ENCODE measurements at places on chromosomes 1 and 21.

DNA sequence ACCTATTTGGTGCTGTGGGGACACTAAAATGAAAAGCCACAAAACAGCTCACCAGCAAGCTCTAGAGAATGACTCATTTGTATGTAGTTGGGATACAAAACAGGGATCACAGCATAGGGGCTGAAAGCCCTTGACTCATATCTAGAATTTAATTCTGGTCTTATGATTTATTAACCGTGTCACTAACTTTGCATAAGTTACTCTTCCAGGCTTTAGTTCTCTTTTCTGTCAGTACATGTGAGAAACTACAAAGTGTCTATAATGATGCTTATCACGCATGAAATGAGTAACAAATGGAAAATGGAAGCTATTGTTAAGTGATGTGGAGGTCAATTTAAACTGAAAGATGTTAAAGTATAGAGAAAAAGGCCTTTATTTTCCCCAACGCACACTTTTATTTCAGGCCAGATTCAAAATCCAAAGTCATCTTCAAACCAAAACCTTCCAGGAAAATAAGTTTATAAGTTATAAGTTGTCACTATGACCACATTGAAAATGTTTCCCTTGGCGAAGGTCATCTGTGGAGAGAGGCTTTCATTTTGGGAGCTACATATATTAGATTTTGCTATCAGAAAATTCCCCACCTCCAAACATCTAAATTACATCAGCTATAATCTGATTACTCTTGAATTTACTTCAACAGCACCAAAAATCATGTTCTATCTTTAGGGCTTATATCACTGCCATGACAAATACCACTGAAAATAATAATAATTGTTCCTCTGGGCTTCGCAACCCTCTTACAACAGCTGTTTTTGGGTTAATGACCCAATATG is 430.5 kb downstream of the MRPL39 start:
- no peak for DNase-seq

GRCh38 chr1:25610822-25611630 is 5.6 kb upstream of the MAN1C1 start:
- no peak for DNase-seq

GRCh38 chr1:79323239-79324025 is 316.9 kb upstream of the ADGRL4 start:
- DNase-seq, result no peak

DNA sequence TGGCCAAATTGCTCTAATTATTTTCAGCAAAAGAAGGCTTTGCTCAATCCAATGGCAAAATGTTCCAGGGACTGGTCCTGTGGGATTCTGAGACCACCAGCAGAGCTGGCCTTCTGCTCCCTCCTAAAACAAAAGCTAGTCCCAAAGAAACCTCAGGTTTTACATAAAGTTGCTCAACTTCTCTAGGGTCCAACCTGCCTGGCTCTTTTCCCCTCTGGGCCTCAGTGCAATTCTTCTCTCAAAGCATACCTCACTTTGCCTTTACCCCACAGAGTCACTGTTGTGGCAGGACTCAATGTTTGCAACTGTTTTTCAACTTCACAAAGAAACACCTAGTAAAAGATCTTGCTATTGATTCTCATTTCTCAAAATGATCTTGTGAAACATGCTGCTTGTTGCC is 39.8 kb downstream of the TBX15 start:
- DNase-seq, result no peak

- DNase-seq, result peak; percentile 57
Observed at GRCh38 chr1:171141688-171142415, 43.2 kb upstream of the FMO2 start.

DNA sequence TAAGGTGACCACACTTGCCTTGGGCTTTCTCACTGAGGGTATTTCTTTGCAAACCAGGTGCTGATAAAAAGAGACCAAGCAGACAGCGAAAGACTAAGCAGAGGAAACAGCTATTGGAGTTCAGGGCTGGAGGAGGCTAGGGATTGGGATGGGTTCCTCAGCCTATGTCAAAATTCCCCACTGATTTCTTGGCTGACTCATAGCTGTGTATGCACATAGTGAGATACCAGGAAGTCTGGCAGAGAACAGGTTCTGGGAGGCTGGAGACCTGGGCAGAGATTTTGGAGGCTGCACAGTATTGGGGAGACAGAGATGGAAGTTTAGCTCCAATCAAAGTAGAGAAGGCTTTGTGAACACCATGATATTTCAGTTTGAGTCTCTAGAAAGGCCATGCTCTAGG is 25.3 kb downstream of the YARS1 start:
- DNase-seq, result no peak

DNA sequence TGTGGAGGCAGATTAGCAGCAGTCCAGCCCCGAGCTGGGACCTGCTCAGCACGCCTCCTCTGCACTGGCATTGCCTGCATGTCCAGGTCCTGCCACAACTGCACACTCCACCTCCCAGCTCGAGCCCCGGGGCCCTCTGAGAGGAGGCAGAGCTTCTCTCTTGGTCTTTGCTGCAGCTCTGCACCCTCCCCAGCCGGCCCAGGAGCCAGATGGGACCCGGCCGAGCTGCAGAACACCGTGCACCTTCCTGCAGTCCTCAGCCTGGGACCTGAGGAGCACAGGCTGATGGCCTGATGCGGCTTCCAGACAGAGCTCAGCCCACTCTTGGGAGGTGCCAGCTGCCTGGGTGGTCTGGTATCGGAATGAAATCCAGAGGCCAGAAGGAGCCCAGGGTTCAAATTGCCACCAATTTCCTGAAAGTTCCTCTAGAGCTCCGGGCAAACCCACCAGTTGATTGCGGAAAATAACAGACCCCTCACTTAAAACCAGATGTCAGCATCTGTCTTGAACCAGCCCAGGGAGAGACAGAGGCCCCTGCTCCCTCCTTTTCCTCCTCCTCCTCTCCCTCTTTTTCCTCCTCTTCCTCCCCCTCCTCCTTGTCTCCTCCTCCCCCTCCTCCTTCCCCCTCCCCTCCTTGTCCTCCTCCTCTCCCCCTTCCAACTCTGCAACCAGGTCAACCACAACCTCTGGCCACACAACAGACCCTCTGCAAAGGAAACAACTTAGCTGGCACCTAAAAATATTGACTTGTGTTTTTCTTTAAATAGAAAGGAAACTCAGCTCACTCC is 10.6 kb upstream of the SPSB1 start:
- no peak for DNase-seq

DNA sequence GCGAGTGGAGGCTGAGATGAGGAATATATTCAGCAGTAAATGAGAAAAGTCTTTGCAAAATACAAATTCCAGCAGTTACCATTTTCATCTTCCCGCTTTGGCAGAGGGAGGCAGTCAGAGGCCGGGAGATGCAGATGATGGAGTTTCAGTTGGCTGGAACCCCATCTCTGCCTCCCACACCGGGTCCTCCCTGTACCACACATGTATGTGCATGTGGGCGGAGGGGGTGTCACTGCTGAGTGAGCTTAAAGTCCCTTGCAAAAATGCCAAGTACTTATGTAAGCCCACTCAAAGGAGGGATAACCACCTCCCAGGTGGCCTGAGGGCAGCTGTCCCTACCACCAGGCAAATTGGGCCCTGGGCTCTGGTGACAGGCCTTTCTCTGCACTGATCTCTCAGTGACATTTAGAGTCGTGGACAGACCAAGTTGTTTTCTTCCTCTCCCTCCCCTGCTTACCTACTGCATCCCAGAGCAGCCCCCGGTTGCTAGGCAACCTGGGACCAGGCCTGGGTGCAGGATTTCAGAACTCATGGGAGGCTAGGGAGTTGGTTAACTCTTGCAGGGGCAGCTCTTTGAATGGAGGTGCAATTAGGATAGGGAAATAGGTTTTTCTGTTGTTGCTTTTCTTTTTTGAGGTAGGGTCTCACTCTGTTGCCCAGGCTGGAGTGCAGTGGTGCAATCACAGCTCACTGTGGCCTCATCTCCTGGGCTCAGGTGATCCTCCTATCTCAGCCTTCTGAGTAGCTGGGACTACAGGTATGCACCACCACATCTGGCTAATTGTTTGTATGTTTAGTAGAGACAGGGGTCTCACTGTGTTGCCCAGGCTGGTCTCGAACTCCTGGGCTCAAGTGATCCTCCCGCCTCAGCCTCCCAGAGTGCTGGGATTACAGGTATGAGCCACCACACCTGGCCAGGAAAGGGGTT is 17.1 kb upstream of the UBXN10 start:
- no peak for DNase-seq

- DNase-seq, result no peak
Observed at GRCh38 chr21:16842696-16843035, 670.2 kb upstream of the CXADR start.

DNA sequence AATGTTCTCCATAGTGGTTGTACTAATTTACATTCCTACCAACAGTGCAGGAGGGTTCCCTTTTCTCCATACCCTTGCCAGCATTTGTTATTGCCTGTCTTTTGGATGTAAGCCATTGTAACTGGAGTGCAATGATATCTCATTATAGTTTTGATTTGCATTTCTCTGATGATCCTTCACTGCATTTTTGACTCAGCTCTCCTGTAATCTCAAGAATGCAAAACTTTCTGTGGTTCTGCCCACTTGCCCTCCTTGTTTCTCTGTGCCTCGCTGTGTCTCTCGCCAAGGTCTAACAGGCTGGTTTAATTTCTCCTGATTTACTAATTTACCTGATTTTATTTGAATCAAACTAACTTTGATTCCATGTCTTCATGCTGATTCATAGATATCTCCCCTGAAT is 407.9 kb downstream of the ZP4 start:
- no peak for DNase-seq

DNA sequence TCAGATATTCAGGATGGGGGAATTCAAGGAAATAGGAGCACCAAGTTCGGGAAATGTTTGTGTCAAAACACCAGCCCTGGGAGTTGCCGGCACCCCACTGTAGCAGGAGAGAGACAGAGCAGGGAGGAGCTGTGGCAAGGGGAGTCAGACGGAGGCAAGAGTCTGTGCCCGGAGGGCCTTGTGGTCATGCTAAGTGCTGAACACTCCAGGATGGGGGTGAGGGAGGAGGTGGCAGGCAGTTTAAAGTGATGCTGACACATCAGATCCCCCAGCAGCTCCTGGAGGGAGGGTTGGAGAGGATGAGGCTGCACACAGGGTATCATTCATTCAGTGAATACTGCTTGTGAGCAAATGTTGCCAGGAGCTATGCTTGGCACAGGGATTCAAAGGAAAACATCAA is 150.3 kb upstream of the ETV3 start:
- DNase-seq, result no peak

GRCh38 chr1:204971517-204972336 is 71.3 kb upstream of the CNTN2 start:
- DNase-seq, result no peak

DNA sequence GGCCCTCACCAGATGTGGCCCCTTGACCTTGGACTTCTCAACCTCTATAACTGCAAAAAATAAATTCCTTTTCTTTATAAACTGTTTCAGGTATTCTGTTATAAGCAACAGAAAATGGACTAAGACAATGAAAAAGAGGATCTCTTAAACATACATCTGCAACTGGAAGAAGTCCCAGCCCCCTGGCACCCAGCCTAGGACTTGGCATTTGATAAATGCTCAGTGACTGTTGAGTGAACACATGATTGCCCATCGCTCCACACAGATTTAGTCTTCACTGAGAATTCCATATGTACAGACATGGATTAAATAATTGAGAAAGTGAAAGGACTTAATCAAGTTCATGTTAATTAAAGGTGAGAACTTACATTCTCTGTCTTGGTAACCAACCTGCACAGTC is 344.9 kb upstream of the RUNX1 start:
- no peak for DNase-seq

- DNase-seq, result no peak
Observed at GRCh38 chr1:182408435-182409075, 8.1 kb upstream of the TEDDM1 start.

DNA sequence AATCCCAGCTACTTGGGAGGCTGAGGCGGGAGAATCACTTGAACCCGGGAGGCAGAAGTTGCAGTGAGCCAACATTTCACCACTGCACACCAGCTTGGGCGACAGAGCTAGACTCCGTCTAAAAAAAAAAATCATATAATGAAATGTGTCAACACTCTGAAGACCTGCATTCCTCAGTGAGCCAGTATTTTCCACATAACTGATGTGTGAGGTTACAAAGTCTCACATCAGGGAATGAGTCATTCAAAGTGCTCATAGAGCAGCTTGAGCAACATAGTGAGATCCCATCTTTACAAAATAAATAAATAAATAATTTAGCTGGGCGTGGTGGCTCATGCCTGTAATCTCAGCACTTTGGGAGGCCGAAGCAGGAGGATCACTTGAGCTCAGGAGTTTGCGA is 65.5 kb downstream of the CASZ1 start:
- DNase-seq, result no peak
